ENCODE measurements at places on chromosomes 4 and X. TPM values are rescaled to one million over a fixed set of nuclear protein-coding genes. Genes with fewer than 3 reads are reported as not detected.

Gene F11
- 0.04 TPM for polyA plus RNA-seq

Gene PCDH7
- polyA plus RNA-seq = 45.3 TPM

Gene PAK3
- 0.33 TPM for polyA plus RNA-seq

Gene L1CAM
- 12.7 TPM for polyA plus RNA-seq

Gene TIGD2
- 3.6 TPM for polyA plus RNA-seq

Gene CLDN24
- not detected for polyA plus RNA-seq

Gene GAGE12F
- not detected for polyA plus RNA-seq

Gene CRMP1
- 12.1 TPM for polyA plus RNA-seq

Gene SPP1
- 20.6 TPM for polyA plus RNA-seq

Gene SPANXD
- polyA plus RNA-seq = not detected

Gene MAGEB1
- polyA plus RNA-seq = not detected

Gene CNGA2
- polyA plus RNA-seq = not detected

Gene DKK2
- 0.63 TPM for polyA plus RNA-seq

Gene MAP9
- 5.7 TPM for polyA plus RNA-seq

Gene TSC22D3
- 843 TPM for polyA plus RNA-seq

Gene HTN3
- not detected for polyA plus RNA-seq

DNA sequence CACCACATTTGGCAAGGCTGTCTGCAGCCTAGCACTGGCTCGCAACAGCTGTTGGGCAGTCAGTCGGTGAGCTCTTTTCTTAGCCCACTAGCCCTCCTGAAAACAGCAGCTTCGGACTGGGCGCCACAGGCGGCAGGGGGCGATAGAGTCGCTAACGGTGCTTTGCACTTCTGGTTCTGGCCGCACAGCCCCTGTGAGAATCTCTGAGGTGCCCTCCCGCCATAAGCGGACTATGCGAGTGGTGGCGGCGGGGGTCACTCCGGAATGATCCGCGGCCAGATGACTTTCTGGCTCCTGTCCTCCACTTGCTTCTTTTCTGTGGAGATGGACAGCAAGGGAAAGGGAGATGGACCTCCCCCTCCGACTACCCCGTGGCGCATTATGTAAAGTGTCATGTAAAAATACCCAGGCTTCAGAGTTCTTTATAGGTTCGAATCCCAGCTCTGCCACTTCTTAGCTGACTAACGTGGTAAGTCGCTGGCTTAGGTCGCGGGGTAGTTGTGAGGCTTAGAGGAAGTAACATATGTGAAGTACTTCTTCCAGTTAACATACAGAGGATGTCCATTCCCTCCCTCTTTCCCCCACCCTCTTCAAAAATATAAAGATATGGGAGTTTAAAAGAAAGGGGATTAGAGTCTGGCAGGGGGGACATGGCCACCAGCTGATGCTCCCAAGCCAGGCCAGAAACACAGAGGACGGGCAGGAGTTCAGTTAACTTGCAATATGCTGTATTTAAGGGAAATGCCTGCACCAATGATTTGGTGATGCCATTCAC, 11.0 kb downstream of the ARHGAP36 start:
- no peak for DNase-seq

GRCh38 chr4:10664408-10664807, 20.2 kb downstream of the CLNK start:
- DNase-seq = peak; percentile 54

DNA sequence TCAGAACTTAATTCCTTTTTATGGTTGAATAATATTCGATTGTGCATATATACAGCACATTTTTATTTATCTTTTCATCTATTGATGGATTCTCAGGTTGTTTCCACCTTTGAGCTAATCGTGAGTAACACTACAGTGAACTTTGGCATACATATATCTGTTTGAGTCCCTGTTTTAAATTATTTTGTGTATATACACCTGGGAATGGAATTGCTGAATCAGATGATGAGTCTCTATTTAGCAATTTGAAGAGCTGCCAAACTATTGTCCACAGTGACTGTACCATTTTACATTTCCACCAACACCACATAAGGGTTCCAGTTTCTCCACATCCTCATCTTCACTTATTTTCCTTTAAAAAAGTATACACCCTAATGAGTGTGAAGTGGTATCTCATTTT, 166.2 kb upstream of the FGF13 start:
- no peak for DNase-seq

DNA sequence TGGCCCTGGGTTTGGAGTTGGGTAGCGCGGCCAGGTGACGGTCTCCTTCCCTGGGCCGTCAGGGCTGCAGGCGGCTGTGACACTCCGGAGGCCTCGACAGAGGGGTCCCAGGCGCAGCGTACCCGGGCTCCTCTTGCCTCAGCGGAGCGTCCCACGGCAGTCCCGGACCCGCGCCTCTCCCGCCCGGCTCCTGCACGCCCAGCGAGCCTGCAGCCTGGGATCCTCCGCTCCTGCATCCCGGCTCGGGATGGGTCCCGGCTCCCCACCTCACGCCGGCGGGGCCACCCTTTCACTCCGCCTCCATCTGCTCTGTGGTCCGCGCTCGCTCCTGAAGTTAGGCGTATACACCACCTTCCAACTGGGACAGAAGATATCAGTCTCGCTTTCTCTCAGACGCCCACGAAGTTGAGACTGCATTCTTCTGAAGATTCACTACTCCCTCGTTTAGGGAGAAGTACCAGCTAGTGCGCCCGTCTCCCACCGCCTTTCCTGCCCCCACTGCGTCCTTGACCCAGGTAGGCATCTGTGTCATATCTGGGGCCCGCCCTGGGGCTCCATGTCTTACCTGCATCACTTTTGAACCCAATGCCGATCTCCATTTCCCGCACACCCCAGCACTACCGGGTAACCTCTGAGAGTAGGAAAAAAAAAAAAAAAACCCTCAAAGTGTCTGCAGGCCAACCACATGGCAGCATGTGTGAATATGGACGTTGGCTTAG, 32.3 kb upstream of the KDR start:
- DNase-seq = no peak

- DNase-seq = no peak
Measured at GRCh38 chr4:112315446-112315845, 18.3 kb downstream of the ALPK1 start.

DNA sequence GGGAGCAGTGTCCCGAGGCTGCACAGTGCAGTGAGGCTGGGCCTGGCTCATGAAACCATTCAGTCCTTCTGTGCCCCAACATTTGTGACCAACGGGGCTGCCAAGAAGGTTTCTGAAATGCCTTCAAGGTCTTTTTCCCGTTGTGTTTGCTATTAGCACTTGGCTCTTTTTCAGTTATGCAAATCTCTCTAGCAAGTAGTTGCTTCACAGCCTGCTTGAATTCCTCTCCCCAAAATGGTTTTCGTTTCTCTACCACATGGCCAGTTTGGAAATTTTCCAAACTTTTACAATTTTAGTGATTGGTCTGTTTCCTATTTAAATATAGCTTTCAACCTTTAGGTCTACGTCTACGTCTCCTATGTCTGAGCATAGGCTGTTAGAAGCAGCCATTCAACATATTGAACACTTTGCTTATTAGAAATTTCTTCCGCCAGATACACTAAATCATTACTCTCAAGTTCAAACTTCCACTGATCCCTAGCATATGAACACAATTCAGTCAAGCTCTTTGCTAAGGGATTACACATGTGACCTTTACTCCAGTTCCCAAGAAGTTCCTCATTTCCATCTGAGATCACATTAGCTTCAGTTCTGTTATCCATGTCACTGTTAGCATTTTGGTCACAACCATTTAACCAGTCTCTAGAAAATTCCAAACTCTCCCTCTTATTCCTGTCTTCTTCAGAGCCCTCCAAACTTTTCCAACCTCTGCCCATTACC, 901.8 kb downstream of the GLUD2 start:
- DNase-seq = no peak

GRCh38 chrX:74922922-74923543, 2.2 kb downstream of the NEXMIF start:
- DNase-seq = no peak

DNA sequence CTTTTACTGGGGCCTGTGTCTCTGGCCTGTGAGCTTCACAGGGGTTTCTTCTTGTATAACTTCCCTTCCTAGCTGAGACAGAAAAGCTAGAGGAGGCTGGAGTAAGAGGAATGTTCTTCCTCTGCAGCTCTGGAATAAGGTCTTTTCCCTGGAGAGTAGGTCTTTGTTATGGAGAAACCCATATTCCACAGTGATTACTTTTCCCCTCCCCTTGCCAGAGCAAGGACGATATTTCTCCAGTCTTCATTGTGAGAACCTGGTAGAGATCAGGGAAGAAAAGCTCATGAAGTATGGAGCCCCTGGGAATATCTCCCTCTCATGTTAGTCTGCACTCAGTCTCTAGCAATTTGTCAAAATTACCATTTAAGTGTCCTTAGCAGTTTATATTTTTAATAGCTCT, 18.7 kb upstream of the GLRB start:
- DNase-seq = no peak

GRCh38 chr4:141240671-141241070, 20.0 kb downstream of the ZNF330 start:
- no peak for DNase-seq

DNA sequence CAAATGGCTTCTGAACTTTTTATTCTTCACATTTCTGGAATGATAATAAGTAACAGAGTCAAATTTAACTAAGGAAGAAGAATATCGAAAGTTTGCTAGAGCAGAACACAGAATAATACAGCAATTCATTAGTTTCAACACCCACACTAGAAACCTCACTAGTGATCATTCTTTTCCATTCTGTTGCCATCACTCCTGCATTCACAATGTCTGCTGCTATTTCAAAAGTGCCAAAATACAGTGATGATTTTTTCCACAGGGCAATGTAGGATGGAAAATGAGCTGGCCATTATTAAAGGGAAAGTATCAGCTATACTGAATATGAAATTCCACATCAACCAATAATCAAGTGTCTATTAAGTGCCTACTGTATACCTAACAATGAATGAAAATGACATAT, 186.7 kb downstream of the USP46 start:
- DNase-seq = no peak

- DNase-seq = no peak
Measured at GRCh38 chr4:110994781-110995180, 371.9 kb upstream of the PITX2 start.

- DNase-seq = no peak
Measured at GRCh38 chr4:186829740-186830449, 106.2 kb upstream of the FAT1 start.

DNA sequence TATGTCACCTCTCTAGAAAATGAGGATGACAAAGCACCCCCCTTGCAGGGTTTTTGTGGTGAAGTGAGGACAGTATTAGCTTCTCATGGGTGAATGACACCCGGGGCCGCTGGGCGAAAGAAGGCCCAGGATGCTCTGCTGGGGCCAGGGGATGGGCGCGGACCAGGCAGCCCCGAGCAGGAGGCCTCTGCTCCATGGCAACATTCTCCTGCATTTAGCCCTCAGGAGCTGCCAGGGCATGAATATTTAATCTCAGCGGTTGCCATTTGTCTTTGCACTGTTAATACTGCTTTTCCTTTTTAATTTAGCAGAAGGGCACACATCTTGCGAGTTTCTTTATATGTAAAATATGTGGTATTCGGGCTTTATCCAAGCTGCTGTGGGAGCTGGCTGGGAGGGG, 30.3 kb upstream of the PSAPL1 start:
- DNase-seq = no peak

- no peak for DNase-seq
Measured at GRCh38 chr4:38678078-38678477, 14.1 kb downstream of the KLF3 start.

GRCh38 chr4:40617872-40618271, 11.8 kb downstream of the RBM47 start:
- DNase-seq = no peak

- no peak for DNase-seq
Measured at GRCh38 chrX:118872102-118872566, 48.5 kb downstream of the ZCCHC12 start.

GRCh38 chr4:176563591-176563990, 229.1 kb downstream of the VEGFC start:
- no peak for DNase-seq

- DNase-seq = no peak
Measured at GRCh38 chrX:16606142-16606720, 43.7 kb upstream of the S100G start.

DNA sequence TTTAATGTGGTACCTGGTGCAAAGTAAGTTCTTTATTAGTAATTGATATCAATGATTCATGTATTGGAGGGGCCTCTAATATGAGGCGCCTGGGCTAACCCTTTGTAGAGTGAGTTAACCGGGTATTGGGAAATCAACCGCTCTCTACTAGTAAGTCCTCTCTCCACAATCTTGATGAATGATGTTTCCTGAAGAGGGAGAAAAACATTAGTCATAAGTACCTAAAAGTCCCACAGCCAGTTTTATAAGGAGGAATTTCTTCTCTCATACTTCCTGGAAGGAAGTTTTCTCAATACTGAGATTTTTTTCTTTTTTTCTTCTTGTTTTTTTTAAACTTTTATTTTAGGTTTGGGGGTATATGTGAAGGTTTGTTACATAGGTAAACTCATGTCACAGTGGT, 62.3 kb downstream of the AGTR2 start:
- DNase-seq = no peak

GRCh38 chr4:141922236-141922635, 285.9 kb downstream of the IL15 start:
- no peak for DNase-seq

DNA sequence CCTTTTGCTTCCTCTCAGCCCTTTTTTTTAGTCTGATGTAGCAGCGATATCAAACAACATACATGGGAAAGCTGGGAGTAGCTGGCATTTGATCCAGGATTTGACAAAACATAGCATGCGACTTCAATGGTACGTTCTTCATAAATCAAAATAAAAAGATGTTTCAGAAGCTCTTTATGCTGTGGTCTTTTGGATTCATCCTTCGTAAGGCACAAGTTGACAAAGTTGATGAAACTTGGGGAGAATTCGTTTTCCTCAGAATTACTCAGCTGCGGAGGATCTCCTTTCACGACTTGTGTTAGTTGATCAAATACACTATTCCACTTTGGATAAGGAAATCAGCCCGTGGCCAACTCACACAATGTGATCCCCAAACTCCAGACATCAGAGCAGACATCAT, 38.1 kb upstream of the CHIC1 start:
- no peak for DNase-seq

DNA sequence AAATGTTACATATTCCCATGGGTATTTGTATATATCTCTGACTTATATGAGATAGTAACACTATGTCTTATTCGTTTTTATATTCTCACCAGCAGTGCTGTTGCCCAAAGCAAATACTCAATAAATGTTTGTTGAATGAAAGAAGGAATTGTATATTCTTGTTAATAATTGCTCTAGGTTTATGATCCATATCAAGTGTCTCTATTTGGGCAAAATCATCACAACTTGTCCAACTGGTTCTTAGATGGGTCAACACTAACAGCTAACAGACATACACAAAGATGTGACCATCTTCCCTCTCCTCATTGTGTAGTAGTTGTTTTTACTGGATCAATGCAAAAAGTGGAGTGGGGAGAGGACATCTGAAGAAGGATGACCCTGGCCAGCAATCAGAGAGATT, 6.6 kb upstream of the APLN start:
- DNase-seq = no peak

DNA sequence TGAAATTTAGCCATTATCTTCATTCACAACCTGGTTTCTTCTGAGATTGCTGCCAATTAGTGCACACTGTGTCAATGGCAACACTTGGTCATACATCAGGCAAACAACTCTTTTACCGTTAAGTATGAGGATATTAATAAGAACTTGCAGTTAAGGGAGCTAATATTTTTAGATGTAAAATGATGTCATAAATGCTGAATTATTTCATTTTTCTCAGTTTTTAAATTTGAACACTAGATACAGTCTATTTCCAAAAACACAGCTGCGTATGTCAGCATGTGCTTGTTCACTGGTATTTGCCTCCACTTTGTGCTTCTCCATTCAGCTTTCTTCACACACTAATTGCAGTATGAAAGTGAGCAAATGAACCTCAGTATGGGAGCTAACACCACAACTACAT, 1.6 kb downstream of the KLHL13 start:
- DNase-seq = no peak

Data from urinary bladder (tissue), 4 donors.